ENCODE measurements at places on chromosomes 3 and 15.

- DNase-seq = no peak
Measured at GRCh38 chr3:90005281-90005847, 897.9 kb downstream of the EPHA3 start.

GRCh38 chr3:123841476-123842238, 42.5 kb downstream of the MYLK start:
- DNase-seq = no peak

DNA sequence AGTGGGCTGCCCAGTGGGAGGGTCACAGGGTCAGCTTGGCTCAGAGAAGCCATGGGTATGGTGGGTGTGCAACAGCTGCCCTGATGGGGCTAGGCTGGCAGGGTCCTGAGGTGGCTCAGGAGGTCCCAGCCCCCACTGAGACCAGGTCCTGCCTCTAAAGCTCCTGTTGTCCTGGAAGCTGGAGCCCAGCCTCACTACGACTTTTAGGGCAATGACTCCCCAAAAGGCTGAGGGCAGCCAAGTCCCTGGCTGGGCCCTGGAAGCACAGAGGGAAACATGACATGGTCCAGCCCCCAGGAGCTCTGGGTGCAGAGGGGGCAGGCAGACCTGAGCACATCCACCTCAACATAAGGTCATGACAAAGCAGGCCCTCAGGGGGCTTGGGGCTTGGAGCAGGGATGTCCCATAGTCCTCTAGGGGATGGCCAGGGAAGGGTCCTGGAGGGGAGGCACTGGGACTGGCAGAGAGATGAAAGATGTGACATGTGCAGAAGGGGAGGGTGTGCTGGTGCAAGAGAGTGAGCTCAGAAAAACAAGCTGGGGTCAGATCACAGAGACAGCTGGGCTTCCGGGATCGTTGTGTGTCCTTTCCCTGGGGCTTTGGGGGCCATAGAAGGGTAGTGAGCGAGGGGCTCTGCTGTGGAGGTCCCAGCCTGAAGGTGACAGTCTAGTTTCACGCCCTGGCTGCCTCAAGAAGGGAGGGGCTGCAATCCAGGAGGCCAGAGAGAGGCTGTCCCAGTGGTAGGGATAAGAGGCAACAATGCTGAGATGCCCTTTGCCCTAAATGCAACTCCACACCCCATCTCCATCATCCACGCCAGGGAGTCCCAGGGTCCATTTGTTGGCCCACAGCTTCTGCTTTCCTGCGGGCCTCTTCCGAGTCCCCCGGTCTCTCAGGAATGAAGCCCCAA, 639 bp upstream of the ITIH3 start:
- no peak for DNase-seq

DNA sequence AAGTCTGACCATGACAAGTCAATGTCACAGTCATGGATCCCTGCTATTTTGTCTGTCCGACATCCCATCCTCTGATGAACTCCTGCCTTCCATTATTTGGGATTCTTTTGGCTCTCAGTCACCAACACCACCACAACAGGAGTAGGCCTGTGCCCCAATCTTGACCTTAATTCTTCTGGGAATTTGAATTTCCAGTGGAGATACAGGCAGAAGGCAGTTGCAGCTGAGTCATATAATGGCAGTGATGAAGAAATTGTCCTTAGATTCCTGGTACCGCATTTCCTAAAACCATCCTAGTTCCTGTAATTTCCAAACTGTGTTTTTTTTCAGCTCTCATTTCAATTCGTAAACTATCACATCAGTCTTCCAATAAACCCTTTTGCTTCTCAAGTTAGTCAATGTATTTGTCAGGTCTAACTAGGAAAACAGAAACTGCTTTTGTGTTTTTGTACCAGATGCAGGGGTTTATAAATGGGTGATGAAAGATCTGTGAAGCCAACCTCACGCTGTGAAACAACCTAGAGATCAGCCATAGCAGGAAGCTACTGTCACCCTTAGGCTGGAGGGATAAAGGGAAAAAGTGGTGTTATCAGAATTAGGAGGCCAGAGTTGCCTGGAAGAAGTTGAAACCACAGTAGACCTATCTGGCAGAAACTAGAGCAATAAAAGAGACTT, 126.3 kb upstream of the TMEM108 start:
- DNase-seq = no peak

- no peak for DNase-seq
Measured at GRCh38 chr3:53809764-53810400, 36.3 kb downstream of the CHDH start.

- no peak for DNase-seq
Measured at GRCh38 chr15:55526559-55527036, 18.6 kb upstream of the DNAAF4 start.

DNA sequence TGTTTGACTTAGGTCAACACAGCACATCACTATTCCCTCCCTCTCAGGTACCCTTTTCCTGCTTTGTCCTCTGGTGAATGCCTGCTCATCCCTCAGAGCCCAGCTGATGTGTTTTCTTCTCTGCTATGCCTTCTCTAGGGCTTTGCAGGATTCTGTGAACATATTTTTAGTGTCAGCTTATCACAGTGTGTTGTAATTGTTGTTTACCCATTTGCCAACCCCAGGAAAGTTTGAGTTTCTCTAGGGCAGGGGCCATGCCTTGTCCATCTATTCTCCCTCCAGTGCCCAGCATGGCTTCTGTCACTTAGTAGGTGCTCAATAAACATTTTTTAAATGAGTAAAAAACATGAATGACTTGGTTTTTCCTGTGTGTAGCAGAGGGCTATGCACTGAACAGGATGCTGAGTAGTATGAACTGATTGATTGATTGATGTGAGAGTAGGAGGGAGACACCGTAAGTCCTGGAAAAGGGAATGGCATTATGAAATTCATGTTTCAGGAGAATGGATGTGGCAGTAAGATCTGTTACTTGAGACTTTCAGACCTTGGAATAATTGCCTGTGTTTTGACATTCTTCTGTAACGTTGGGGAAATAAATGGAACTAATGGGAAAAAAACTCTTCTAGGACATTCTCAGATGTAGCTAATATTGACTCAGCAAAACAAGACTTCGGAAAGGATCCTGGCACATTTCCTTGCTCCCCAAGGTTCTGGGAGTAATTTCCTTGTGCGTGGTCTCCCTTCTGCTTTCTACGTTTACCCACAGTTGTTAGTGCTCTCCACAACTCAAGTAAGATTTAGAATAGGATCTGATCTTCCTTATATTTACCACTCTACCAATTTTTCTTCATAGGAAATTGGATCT, 267.3 kb upstream of the TBL1XR1 start:
- no peak for DNase-seq

DNA sequence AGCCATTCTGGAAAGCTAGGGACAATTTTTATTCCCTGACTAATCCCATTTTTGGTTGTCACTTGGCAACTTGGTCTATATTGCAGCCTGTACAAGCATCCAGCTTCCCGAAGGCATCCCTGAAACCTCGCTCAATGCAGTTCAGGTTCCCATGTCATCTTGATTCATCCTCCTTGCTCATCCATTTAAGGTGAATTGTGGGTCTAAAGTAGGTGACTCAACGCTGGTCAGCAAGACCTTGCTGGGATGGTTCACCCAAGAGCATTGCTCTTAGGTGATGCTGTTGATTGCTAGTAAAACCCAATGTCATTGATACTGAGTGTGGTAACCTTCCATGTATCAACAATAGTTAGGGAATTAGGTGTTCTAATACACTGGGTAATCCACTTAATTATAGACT, 13.1 kb upstream of the RAB8B start:
- DNase-seq = no peak

All from activated naive CD4-positive, alpha-beta T cell (primary cell).